ENCODE measurements at places on chromosomes 2 and 18.

- no peak for DNase-seq
These were observed 1.0 kb upstream of the GMPPA start for GRCh38 chr2:219497495-219498279.

DNA sequence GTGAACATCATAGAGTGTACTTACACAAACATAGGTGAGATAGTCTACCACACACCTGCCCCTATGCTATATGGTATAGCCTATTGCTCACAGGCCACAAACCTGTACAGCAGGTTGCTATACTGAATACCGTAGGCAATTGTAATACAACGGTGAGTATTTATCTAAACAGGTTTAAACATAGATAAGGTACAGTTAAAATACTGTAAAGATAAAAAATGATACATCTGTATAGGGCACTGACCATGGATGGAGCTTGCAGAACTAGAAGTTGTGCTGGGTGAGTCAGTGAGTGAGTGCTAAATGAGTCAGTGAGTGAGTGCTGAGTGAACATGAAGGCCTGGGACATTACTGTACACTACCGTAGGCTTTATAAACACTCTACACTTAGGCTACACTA is 267.0 kb upstream of the HS6ST1 start:
- no peak for DNase-seq

DNA sequence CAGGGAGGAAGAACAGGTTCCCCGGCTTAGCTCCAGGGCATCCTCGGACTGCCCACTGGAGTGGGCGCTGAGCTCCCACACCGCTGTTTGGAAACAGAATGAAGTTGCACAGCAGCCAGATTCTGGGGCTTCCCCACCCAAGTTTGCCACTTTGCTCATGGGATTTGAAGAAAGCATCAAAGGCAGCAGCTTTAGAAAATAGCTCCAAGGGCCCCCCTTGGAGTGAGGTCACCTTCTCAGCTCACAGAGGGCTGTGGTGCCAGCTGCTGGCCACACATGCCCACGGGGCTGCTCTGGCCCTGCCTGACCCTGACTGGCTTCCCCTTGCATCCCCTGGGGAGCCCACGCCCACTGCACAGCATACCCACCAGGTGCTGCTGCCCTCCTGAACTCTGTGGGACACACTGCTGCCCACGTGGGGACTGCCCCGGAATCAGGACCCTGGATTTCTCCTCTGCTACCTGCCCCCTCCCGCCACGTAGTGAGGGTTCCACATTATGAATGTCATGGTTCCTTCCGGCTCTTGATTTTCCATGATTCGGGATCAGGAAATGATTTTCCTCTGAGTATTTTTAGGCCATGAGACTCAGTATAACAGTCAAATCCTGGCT is 70.3 kb downstream of the TGOLN2 start:
- no peak for DNase-seq

- no peak for DNase-seq
These were observed 188.6 kb downstream of the AFF3 start for GRCh38 chr2:99953750-99954149.

DNA sequence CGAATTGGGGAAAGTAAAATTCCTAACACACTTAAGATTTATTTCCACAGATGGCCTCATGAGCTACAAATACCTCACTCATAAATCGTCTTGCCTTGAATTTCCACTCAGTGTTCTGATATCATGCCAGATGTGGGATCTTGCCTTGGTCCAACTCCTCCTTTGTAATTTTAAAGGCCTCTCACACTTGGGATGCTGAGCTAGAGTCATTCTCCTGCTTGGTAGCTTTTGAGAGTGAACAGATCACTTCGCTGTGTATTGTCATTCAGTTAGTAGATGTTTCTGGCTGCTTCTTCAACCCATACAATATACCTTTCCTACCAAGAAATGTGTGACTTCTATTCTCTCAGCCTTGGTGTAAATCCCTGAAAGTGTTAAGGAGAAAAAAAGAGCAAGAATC is 309.2 kb downstream of the NRXN1 start:
- DNase-seq = no peak

DNA sequence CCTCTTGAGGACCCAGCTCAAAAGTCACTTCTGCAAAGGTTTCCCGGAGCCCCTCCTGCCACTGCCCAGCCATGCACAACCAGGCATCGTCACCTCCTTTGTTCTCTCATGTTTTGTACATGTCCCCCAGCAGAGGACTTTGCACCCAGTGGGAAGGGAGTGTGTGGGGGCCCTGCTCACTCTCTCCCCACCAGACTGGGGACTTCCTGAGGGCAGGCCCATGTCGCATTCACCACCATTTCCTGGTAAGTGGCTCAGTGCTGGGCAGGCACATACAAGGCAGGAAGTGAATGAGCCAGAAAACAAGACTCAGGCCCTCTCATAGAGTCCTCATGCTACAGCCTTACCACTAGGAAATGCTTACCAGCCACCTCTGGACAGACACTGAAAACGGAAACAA is 18.9 kb downstream of the MRPL35 start:
- no peak for DNase-seq

- DNase-seq = no peak
These were observed 143.1 kb downstream of the INHBB start for GRCh38 chr2:120489023-120489422.

GRCh38 chr2:71995067-71995665 is 152.5 kb downstream of the CYP26B1 start:
- no peak for DNase-seq

DNA sequence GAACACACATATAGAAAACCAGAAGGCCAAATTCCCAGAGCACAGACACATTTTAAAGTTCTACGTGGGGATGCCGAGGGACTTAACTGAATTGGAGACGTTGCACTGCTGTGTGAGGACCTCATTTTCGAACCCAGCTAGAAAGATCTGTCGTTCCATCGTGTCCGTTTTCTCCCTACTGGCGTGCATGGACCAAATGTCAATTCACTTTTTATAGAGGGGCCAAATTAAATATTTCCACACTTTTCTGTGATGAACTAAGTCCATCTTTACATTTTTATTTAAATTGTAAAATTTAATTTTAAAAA is 692 bp upstream of the TSHZ1 start:
- DNase-seq = no peak

DNA sequence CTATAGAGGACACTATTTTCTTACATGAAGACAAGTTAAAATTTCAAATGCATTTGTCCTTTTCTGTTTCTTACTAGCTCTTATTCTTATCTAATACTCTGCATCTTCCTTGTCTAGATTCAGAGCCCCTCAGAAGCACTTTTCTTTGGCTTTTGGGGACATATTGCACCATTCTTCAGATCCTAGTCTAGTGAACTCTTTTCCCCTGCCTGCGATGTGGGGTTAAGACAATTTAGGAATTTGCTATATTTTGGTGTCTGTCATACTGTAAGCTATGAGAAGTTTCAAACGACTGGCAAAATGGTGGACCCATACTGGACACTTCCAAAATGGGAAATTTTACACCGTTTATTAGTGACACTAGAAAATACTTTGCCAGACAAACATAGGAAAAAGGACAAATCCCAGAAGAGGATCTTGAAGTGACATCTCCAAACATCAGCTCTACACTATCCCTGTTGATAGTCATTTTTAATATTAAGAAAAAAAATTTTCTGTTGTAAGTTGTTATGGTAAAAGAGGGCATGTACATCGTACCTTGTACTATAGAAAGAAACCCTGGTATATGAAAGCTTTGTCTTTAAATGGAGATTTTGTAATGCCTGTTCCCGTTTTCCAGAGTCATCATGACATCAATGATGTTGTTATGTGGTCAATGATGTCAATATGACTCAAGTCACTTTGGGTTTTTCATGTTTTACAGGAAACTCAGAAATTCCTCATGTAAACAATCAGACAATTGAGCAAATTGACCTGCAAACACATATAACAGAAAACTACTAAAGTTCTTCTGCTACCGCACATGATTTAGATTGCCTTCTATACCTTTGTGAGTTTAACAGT is 4.4 kb upstream of the KYNU start:
- DNase-seq = peak; percentile 21

- no peak for DNase-seq
These were observed 1235.7 kb downstream of the DPP10 start for GRCh38 chr2:115678129-115678528.

GRCh38 chr2:50657735-50658134 is 374.2 kb downstream of the NRXN1 start:
- no peak for DNase-seq

- DNase-seq = no peak
These were observed 487 bp downstream of the STARD6 start for GRCh38 chr18:54357082-54357659.

Measured in CD8-positive, alpha-beta T cell (primary cell).